ENCODE measurements at places on chromosomes 1 and 21.

DNA sequence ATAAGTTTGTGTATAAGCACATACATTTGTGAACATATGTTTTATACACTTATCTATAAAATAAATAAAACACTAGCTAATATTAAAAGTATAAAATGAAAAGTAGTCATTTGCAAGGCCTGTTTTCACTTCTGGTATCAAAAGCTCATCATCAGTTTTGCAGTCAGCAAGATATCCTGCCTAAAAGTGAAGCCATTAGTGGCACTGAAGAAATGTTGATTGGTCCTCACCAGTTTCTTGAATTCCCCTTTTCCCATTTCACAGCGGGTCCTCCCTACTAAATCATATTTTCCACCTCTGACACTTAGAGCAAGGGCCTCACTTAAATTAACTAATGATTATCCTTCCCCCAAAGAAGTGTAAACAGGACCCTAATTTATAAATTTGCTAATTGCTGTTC is 6.7 kb downstream of the TBX15 start:
- no peak for DNase-seq

GRCh38 chr1:40838045-40838979 is 23.9 kb downstream of the CITED4 start:
- no peak for DNase-seq

GRCh38 chr1:153912349-153912748 is 10.4 kb downstream of the GATAD2B start:
- DNase-seq = no peak

DNA sequence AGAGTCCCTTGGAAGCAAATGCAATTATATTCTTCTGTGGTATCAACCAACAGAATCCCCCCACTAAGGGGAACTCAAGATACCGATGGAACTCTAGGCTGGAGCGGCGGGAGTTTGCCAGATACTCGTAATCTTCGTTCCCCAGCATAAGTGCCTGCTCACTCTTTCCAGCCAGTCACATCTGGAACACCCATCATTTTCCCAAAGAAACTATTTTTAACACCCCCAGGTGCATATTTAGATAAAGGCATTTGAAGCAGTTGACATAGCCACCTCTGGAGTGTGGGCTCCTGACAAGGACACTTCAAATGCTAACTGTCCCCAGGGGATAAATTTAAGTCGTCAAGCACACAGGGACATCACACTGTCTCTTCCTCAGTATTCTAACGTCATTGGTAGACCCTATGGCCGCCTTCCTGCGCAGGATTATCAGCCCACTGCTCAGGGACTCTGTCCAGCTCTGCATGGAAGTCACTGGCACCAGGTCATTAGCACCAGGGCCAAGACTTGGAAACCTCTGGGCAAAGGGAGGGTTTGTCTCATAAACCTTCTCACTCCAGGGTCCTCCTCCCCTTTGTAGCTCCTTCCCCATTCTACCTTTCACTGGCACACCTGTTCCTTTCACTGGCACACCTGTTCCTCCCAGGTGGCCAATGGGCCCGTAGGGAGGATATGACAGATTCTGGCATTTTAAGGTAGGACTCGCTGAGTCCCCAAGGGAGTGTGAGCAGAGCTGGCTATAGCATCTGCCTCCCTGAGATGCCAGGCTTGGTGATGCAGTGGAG is 48.8 kb downstream of the H3-3A start:
- peak; percentile 44 for DNase-seq

DNA sequence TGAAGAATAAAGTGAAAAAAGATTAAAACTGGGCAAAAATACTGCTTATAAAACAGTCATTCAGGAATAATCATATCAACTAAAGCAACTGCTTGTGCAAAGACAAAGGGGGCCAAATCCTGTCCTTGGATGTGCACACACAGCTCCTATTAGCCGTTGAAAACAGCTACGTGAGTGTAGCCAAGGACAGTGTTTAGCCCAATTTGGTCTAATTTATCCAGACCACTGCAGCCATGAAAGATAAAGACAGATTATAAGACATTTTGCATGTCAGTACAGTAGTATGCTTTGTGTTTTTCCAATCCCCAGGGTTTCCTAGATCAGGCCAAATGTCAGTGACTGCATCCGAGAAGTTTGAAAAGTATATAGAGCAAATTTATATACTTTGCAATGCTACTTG is 146.3 kb upstream of the PKN2 start:
- DNase-seq = no peak

DNA sequence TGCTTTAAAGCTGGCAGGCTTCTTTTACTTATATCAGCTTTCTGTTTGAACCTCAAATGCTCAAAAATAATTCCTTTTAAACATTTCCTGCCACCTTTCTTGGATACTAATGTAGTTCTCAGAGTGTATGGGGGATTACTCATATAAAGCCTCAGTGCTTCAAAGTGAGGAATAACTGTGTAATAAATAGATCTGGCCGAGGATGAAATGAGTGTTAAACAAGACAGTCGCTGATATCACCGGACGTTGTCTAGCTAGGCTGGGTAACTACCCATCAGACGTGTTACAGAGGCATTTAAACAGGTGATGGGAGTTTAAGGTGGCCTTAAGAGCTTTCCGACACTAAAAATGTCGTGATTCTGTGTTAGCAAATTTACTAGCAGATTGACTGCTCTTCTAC is 53.1 kb downstream of the VANGL2 start:
- DNase-seq = no peak

GRCh38 chr1:206998816-206999215 is 28.6 kb upstream of the FCAMR start:
- no peak for DNase-seq

- no peak for DNase-seq
Observed at GRCh38 chr1:37471345-37472231, 2.8 kb upstream of the ZC3H12A start.

- DNase-seq = no peak
Observed at GRCh38 chr1:20281801-20282200, 8.9 kb upstream of the VWA5B1 start.

DNA sequence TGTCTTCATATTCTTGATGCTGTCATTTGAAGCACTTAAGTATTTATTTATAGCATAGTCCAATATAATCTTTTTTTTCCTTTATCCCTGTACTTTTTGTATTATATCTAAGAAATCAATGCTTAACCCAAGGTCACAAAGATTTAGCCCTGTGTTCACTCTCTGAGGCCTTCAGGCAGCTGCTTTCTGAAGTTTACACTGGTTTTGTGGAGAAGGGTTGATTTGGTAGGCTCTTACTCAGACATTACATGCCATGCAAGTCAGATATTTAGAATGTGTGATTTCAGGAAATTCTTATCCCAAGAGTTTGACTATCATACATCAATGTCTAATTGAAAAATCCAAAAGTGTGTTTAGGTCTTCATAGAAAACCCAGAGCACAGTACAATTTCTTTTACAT is 56.3 kb downstream of the PALMD start:
- DNase-seq = no peak

DNA sequence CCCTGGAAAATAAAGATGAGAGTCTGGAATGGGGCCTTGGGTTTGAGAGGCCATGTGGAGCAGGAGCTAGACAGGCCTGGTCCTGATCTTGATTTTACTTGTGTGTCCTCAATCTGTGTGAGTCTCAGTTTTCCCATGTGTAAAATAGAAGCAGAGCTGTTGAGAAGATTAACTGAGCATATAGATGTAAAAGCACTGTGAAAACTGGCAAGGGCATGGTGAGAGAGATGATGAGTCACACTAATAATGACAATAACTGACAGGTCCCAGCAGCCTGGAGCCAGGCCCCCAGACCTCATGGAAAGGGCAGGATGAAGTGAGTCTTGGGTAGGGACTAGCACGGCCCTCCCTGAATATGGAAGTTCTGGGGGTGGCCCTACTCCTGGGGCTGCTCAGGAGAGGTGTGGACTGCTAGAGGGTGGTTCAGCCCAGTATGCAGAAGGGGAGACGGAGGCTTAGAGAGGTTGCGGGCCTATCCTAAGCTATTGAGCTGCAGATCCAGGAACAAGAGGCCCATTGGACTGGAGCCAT is 2.8 kb upstream of the AHDC1 start:
- no peak for DNase-seq

- DNase-seq = no peak
Observed at GRCh38 chr1:245893025-245893424, 614.1 kb downstream of the SMYD3 start.

DNA sequence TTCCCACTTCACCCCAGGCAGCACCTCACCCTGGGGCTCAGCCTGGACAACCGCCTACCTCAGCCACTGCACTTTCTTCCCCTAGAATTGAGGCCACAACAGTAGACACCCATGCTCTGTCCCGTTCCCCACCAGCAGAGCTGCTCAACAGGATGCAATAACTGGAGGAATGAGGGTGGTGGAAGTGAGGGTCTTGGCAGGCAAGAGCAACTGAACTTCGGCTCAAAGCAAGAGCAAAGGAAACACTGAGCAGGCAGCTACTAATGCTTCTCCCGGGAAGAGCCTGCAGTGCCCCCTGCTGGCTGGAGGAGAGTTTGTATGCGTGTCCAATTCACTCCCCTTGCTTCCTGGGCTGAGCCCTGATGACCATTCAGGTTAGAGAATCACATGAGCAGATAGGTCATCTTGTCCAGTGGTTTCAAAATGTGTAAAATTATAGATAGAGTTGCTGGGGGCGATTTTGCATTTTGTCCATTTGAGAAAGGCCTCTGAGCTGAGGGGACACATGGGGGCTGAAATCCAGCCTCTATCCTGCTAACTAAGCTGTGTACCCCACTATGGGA is 13.9 kb downstream of the NT5C1A start:
- DNase-seq = peak; percentile 61

GRCh38 chr21:22536509-22536908 is 1538.3 kb downstream of the NCAM2 start:
- no peak for DNase-seq
